ENCODE measurements at places on chromosomes 3 and 15.
A peak's percentile ranks its signal among the peaks of the same experiment; 100 is the strongest.

GRCh38 chr15:31364301-31365031, 37.8 kb downstream of the KLF13 start:
- no peak for DNase-seq

- no peak for DNase-seq
Measured at GRCh38 chr3:138023754-138024153, 13.8 kb downstream of the CLDN18 start.

- no peak for DNase-seq
Measured at GRCh38 chr3:110293660-110294059, 778.0 kb upstream of the NECTIN3 start.

GRCh38 chr15:59268168-59268851, 61.7 kb downstream of the LDHAL6B start:
- DNase-seq = no peak

DNA sequence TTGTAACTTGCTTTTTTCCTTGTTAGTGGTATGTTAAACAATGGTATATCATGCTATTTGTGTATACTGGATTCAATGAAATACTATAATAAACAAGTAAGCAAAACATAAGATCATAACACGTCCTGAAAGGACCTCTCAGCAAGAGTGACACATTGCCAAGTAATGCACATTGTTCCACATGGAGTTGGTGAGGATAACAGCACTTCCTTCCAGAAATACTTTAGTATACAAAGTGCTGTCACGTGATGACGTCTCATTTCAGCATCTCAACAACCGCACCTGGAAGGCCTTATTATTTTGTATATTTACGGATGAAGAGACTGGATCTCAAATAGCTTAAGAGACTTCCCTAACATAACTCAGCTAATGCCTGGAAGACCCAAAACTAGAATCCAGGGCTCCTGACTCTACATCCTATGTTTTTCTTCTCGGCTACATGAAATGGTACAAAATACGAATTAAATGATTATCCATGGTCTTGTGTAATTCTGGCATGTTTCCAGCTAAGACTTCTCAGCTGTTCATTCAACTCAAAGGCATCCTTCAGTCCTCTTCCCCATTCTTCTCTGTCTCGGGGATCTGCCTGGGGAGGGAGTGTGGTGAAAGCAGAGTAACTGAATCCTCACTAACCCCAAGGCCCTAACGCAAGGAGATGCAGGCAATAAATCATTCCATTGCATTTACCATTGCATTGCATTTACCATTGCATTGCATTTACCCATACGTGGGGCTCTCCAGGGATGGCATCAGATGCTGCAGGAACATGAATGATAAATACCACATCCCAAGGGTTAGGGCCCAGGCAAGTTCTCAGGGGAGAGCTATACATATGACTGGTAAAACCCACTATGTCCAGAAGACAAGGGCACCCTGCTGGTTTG, 79.2 kb downstream of the LIPC start:
- DNase-seq = no peak

DNA sequence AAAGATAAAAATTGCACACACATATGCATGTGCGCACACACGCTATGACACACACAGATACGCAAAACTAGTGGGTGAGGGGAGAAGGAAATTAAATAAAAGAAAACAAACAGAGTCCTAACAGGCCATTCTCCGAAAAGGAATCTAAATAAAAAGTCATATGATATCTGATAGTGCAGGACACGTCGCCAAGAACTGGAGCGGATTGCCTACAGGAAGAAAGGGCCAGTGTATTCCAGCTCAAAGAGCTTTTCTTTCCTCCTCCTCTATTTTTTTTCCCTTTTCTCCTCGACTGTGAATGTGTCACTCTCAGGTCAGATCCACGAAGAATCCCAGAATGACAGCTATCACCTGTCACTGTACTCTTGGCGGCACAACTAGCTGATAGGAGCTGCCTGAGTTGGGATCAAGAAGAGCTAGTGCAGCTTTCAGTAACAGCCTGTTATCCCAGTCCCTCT, 157.8 kb downstream of the TIGIT start:
- DNase-seq = no peak

GRCh38 chr15:70210528-70210927, 112.8 kb upstream of the TLE3 start:
- DNase-seq = no peak

- no peak for DNase-seq
Measured at GRCh38 chr3:13167064-13167743, 94.0 kb upstream of the IQSEC1 start.

- no peak for DNase-seq
Measured at GRCh38 chr3:188513662-188514328, 359.8 kb downstream of the LPP start.

GRCh38 chr15:60614028-60614427, 135.1 kb upstream of the ICE2 start:
- DNase-seq = no peak

DNA sequence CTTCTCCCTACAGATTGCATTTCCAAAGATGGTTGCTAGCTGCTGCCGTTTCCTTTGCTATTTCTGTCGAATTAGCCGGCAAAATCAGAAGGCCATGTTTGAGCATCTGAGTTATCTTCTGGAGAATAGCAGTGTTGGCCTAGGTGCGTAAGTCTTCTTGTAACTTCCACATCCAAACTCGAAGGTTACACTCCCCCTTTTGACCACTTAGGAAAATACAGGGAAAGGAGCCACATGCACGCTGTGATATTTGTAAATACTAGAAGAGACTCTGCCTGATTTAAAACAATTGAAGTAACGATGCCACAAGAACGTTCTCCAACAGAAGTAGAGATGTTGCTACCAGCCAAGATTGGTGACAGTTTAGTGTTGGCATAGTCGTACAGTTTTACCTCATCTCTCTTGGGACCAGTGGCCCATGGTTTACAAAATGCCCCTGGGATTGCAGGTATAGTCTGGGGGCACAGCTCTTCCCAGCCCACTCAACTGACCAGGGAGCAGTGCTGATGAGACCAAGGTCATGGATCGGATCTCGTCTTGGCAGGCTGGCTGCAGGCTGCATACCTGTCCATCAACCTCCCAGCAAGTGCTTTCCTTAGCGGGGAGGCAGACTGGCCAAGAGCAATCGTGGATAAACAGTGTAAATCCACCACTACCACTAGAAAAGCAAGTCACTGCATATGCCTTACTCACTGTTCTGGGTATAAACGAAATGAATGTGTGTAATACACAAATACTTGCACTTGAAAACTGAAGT, 268.4 kb upstream of the CHRM5 start:
- DNase-seq = no peak

GRCh38 chr3:110564674-110565073, 506.9 kb upstream of the NECTIN3 start:
- no peak for DNase-seq

DNA sequence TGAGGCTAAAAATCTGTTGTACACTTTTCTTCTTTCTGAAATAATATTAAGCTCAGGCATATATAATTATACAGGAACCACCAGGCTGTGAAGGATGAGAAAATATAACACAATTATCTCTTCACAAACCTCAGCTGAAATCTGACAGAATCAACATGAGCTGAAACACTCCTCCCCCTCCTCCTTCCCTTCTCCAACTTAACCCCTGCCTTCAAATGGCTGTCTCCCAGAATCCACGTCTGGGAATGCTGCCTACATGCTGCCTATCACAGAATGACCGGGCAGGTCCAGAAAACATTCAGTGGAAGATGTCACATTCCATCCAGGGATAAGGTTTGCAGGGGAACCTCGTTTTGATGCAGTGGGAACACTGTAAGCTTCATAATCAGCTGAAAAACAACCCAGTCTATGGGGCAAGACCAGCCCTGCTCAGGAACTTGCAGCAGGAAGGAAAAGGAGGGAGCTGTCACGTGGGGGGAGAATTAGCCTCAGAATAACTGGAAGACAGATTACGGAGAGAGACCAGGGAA, 44.0 kb upstream of the SEMA6D start:
- DNase-seq = no peak

DNA sequence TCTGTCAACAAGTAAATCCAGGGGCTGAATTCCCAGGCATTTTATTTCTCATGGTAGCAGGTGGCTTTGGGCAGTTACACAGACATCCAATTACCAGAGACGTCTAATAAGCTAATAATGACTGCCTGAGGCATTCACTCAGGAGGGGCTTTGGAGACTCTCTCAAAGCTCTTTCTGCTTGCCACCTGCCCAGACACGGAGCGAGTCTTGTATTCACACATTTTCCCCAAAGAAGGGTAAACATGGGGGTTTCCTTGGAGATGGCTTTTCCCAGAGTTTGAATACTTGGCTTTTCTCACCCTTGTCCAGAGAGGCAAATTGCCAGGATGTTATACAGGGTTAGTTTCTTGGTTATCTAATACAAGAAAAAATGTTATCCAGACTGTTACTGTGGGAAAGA, 132.6 kb downstream of the DIPK2A start:
- DNase-seq = no peak

GRCh38 chr3:108357042-108357441, 60.7 kb downstream of the HHLA2 start:
- no peak for DNase-seq

DNA sequence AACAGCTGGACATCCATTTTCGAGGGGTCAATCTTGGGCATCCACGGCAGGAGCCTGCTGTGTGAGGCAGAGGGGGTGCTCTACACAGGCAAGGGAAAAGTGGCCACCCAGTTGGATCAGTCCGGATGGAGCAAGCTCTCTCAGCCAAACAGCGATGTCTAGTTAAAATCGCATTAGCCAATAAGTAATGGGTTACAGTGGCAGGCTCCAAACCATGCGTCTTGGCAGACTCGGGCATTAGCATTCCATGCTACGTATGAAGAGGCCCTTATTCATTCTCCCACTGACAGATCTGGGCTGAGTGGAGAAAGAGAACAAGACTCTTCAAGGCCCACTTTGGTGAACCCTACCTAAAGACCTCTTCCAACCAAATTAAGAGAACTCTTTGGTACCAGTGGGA, 49.3 kb downstream of the CCNB2 start:
- no peak for DNase-seq

GRCh38 chr15:73385205-73385604, 16.4 kb upstream of the HCN4 start:
- DNase-seq = no peak

- peak; percentile 60 for DNase-seq
Measured at GRCh38 chr15:82849556-82850512, 40.4 kb downstream of the WHAMM start.

- no peak for DNase-seq
Measured at GRCh38 chr3:113051787-113052186, 61.0 kb downstream of the GTPBP8 start.

All from stimulated activated CD4-positive, alpha-beta T cell treated with anti-CD3 and anti-CD28 coated beads, Interleukin-2, amount 100 ng/mL, for 24 hours (primary cell).